ENCODE measurements at places on chromosomes 13 and 19.

- DNase-seq, result no peak
These were observed 80.3 kb upstream of the FLT1 start for GRCh38 chr13:28575200-28575599.

- no peak for DNase-seq
These were observed 1.8 kb downstream of the DPF1 start for GRCh38 chr19:38221919-38222830.

DNA sequence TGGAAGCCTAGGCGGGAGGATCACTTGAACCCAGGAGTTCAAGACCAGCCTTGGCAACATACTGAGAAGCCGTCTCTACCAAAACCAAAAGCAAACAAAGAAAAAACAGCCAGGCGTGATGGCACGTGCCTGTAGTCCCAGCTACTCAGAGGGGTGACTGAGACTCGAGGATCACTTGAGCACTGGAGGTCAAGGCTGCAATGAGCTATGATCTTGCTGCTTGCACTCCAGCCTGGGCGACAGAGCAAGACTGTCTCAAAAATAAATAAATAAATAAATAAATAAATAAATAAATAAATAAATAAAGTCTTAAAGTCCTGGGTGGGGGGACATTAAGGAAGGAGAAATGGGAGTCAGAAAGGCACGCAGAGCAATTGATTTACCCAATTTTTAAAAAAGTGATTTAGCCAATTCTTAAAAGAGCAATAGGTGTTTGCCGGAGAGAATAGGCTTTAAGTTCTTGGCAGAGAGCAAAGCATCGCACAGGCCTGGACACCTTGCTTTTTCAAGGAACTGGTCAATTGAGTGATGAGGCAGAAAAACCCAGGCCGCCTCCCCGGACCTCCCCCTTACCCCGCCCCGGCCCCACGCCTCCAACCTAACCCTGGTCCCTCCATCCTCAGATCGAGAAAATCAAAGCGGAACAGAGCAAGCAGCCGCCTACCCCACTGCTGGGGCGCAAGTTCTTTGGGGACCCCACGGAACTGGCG lies 9.5 kb upstream of the SHKBP1 start:
- DNase-seq, result no peak

DNA sequence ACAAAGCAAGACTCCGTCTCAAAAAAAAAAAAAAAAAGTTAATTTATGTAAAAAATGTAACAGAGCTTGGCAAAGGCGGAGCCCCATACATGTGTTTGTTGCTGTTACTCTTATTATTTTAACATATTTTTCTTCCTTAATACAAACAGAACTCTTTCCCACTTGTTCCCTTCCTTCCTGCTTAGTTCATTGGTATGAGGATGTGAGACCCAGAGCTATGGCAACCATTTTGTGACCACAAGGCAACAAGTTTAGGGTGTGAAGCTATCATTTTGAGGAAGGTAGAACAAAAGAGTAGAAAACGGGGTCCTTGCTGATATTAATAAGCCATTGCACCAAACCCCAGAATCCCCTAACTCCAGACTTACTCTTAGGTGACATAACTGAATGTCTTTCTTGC lies 5.4 kb downstream of the IFNL1 start:
- DNase-seq, result no peak

DNA sequence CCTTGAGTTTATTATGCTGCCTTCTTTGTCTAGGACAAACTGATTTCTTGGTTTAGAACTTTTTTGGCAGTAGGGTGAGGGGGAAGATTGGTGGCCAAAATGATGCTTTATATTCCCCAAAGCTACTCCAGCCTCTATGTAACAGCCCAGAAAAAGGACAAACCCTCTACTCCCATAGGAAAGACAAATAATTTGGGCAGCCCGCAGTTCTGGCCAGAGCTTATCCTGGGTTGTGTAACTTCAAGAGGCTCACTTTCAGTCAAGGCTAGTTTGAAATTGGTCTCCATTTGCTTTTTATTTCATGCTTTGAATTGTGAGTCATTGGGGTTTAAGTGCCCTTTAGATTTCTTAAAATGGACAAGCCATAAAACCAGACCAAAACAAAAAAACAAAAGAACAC lies 142.3 kb downstream of the OLFM4 start:
- DNase-seq, result no peak

GRCh38 chr19:18280247-18281081 lies 958 bp downstream of the JUND start:
- peak; percentile 65 for DNase-seq

- DNase-seq, result no peak
These were observed 20.9 kb downstream of the MAST3 start for GRCh38 chr19:18118420-18119012.

DNA sequence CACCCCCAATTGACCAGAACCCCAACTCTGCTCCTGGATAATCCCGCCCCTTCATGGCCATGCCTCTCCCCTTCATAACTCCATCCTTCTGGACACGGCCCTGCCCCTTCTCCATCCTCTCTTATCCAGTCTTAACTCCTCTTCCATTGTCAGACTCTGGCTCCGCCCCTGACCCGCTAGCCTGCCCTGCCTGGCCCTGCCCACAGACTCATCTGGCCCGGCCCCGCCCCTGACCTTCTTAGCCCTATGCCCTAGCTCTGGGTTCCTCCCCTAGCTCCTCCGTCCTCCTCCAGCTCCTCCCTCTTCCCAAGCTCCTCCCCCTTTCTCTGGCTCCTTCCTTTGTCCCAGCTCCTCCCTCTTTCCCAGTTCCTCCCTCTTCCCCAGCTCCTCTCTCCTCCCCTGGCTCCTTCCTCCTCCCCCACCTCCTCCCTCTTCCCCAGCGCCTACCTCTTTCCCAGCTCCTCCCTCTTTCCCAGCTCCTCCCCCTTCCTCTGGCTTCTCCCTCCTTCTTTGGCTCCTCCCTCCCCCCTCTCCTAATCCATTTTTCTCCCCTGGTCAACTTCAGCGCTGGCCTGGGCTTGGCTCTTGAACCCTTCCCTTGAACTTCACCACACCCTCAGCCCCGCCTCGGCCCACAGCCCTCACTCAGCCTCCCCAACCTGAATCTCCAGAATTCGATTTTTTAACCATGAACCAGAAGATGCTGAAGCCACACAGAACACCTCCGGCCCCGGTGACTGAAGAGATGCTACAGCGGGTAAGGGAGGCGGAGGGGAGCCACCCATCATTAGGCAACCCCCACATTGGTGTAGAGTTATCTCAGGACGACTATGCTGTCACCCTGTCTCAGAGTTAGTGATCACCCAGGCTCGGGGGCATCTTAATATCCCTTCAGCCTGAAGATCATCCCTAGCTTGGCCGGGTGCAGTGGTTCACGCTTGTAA lies 9.2 kb upstream of the ZNF358 start:
- DNase-seq, result no peak

- no peak for DNase-seq
These were observed 72.7 kb downstream of the ERICH6B start for GRCh38 chr13:45542878-45543277.

DNA sequence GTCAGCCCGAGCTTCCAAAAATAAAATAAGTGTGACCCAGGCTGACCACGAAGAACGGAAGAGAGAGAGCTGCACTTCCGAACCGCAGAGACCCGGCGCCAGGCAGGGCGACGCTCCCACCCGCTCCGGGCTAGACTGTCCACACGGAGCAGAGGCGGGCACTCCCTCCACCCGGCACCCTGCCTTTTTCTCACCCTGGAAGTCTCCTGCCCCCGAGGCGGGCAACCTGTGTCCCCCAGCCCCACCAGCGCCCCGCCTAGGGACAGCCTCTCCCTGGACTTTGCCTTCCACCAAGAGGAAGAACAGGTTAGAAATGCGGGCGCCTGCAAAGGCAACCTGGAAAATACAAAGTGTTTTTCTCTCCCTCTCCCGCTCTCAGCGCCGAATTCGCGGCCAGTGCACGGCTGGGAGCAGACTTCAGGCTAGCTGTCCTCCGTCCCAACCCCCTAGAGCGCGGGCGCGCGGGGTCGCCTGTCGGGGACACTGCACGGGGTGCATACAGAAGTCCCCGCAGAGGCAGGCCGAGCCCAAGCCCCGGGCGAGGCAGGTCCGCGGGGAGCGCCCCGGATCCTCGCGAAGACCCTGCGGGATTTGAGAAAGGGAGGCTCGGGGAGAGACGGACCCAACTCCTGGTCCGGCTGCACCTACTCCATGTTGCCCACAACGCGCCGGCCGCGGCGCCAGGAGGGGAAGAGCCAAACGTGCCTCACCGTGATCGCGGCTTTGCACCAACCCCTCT lies 845 bp downstream of the SPRY2 start:
- no peak for DNase-seq

Measured in stimulated activated naive CD4-positive, alpha-beta T cell (primary cell).